ENCODE measurements at places on chromosomes 11 and 22.

DNA sequence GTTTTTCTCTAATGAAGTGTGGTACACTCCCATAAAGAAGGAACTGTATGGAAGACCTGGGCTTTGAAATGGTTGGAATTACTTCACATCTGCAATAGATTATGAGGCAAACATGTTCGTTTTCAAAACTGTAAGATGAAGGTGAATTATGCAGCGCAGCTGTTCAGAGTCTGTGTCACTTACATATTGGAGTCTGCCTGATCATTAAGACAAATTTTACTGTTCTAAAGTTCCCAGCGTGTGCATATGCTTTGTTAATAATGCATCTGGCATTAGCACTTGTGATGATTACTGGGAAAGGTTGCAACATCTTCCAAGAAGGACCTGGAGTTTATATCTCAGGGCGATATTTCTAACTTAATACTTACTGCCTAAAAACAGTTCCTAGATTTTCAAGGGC, 255.2 kb upstream of the ZC3H12C start:
- DNase-seq, result no peak

DNA sequence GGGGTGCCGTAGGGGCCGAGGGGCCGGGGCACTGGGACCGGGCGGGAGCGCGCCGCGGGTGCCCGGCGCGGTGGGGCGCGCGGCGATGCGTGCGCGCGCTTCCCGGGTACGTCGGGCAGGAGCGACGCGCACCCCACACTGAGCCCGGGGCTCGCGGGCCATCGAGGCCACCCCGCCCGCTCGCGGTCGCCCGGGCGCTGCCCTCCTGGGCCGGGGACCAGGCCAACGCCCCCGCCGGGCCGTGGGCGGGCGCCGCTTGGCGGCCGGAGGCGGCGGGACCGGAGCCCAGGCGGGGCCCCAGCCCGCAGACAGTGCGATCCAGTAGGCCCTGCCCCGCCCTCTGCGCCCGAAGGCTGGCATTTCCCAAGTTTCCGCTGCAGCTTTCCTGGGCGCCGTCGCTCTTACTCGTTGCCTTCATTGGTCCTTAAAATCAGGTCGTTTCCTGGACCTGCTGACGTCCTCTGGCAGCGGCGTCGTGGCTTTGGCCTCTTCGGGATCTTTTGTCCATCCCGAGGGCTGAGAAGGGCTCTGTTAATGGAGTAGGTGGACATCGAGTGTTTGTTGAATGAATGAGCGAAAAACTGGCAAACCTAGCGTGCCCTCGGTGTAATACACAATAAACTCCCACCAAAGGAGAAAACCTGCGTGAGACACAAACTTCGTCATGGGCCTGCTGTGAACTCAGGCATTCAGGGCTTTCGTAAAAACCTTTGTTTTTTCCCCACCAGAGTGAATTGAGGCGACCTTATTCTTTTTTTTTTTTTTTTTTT, 638 bp downstream of the PARVA start:
- DNase-seq, result no peak

- no peak for DNase-seq
Measured at GRCh38 chr11:123129920-123130319, 65.1 kb downstream of the CLMP start.

DNA sequence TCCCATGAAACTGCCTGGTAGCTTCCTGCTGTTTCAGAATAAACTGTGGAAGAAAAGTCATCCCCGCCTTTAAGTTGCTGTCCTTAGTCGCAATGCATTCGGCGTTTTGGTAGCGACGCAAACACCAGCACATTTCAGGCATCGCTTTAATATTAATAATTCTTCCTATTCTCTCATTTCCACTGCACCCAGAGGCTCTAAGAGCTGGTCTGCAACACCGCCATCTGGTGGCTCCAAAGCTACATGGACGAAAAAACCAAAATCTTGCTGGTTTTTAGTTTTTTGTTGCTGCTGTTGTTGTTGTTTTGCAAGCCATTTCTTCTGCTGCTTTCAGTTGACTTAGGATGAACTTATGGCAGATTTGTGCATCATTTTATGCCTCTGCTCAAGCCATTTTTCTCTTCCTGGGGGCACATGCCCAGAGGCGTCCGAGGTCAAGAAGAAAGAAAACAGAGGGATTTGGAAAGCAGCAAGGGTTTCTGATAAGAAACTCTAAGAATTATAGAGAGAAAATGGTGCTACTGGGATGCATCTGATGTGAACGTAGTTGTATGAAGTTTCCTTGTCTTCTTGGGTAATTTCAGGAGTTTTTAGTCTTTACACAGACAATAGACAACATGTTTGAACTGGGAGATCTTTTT, 345.4 kb upstream of the KIRREL3 start:
- DNase-seq, result no peak

DNA sequence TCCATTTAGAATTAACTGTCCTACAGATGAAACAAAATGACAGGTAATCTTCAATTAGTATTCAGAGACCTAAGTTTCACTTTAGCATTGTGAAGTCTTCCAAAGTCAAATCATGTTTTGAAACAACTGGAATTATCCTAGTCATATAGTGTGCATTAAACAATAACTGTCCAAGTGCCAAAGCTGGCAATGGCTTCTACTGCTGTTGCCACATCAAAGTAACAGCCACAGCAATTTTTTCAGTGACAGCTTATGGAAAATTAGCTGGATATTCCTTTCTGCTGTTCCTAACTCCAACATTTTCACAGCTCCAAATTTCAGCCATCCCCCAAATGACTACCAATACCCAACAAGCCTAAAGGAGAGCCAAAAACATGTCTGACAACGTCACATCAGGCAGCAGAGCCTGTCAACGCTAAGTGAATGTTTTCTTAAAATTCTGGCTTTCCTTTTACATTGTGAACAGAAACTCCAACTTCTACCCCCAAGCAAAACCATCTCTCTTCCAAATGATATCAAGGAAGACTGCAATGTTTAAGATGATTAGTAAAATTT, 45.3 kb upstream of the CCDC34 start:
- no peak for DNase-seq

GRCh38 chr11:76843907-76844306, 16.8 kb upstream of the ACER3 start:
- DNase-seq, result no peak

DNA sequence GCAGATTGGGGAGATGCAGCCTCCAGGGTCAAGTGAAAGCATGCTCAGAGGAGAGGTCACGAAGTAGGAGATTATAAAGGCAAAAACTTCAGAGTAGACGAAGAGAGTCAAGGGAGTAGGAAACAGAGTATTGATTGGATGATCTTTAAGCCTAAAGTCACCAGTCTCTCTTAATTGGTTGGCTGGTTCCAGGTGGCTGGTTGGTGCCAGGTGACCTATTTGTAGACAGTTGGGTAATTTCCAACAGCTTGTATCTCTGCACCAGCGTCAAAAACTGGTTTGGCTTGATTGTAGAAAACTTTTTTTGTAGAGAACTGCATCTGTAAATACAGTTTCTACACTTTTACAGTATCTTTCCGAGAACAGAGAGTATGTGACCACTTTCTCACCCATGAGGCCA, 75.7 kb upstream of the CCDC90B start:
- DNase-seq, result no peak

DNA sequence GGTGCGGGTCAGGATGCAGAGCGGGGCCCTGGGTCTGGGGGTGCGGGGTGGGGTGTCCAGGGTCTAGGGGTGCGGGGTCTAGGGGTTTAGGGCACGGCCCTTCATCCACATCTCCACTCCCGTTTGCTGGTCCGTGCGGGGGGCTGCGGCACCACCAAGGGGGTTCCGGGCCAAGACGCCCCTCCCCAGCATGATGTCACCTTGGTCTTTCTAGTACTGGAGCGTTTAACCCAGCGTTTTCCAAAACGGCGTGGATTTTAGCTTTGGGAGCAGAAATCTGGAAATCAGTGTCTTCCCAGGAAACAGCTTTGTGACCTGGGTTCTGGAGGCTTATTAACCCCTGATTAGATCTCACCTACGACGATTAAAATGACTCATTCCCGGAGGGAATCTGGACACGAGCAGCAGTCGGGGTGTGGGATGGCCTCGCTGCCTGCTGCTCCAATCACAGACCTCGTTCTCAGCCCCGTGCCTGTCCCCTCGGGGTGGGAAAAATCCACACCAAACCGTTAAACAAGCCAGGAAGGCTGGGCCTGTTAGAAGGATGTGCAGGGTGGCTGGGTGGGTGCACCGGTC, 759 bp downstream of the AP2A2 start:
- no peak for DNase-seq

DNA sequence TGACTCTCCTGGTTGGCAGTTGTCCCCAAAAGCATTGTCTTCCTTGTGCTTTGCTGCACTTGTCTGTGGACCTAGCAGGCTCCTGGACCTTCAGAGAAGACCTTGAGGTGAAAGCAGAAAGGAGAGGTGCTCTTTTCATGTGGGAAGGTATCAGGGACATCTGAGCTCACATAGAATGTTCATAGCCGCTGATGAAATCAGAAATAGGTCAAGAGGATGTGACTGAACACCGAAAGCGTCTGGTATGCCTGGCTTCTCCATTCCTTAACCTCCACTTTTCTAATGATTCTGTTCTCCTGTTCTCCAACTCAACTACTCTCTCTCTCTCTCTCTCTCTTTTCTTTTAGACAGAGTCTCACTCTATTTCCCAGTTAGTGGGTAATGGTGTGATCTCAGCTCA, 6.2 kb upstream of the CUL5 start:
- no peak for DNase-seq

- DNase-seq, result no peak
Measured at GRCh38 chr11:60854140-60854846, 1.5 kb downstream of the PTGDR2 start.

DNA sequence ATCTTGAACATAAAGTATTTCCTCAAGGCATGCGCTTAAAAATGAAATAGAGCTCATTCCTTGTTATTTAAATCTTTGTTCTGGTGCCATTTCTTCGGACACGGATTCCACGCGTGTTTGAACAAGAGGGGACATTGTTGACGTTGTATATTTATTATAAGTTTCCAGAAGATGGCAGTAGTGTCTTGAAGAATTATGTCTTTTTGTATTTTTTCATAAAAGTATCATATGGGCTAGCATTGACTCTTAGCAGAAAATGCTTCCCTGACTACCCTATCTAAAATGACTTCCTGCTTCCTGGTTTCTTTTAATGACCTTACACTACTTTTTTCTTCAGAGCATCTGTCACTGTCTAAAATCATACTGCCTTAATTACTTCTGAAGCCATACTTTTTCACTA, 20.4 kb downstream of the BIRC2 start:
- no peak for DNase-seq

Measured in activated CD4-positive, alpha-beta T cell treated with anti-CD3 and anti-CD28 coated beads, Interleukin-2, amount 50 U/mL, for 24 hours (primary cell).